ENCODE measurements at places on chromosomes 2 and 18.

DNA sequence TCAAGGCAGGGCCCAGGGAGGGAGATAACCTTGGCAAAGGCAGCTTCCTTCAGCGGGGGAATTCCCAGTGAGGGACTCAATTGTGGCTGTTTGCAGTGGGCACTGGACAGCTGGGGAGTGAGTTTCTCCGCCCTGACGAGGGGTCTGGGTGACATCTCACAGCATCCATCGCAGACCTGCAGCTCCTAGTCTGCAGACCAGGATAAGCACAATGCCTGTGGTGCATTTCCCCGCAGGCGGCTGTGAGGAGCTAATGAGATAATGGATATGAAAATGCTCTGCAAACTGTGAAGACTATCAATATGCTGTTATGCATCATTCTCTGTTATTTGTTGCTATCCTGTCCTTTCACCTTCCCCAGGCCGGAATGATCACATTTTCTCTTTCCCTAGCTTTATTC, 30.0 kb upstream of the CYP1B1 start:
- DNase-seq: no peak

- DNase-seq: no peak
Measured at GRCh38 chr2:49296107-49296867, 142.0 kb upstream of the FSHR start.

DNA sequence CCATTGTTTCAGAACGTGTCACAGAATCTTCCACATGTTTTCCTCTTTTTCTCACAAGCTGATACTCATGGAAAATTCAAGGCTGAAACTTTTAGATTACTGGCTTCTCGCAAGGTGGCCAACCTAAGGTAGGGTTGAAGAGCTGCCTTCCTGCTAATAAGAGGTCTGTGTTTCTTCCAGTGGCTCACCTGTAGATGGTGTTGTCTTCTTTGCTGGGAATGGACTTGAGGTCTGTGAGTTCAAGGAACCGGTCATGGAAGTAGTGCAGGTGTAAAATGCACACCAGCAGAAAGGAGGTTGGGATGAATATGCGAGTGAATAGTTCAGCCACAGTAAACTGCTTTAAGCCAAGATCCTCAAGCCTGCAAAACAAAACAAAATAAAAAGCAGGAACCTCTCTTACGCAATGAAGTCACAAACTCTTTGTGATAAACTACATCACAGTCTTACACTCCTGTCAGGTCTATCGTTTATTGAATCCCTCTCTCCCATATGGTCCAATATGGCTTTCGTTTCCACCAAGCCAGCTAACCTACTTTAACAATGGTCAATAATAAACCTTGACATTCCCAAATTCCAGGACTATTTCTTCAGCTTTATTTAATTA, 258.9 kb downstream of the NAPG start:
- no peak for DNase-seq

GRCh38 chr2:100640431-100641124, 77.8 kb downstream of the PDCL3 start:
- DNase-seq: no peak

GRCh38 chr2:39661826-39662225, 3.9 kb upstream of the TMEM178A start:
- no peak for DNase-seq

DNA sequence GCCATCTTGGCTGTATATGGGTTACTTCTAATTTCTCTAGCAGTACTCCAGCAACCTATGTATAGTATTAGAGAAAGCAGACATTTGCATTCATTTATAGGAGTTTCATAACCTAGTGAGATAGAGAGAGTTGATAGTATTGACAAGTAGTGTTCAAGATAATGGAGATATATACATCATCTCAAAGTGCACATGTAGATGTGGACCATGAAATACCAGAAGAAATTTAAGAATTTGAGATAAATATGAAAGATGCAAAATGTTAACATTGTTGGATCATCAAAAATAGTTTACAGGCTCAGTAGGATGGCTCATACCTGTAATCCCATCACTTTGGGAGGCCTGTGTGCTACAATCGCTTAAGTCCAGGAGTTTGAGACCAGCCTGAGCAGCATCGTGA, 243.0 kb downstream of the MBD5 start:
- no peak for DNase-seq

- no peak for DNase-seq
Measured at GRCh38 chr2:20205915-20206524, 18.9 kb downstream of the SDC1 start.

GRCh38 chr2:215505044-215505786, 69.3 kb upstream of the FN1 start:
- no peak for DNase-seq

- no peak for DNase-seq
Measured at GRCh38 chr2:133344849-133345248, 223.4 kb downstream of the NCKAP5 start.

DNA sequence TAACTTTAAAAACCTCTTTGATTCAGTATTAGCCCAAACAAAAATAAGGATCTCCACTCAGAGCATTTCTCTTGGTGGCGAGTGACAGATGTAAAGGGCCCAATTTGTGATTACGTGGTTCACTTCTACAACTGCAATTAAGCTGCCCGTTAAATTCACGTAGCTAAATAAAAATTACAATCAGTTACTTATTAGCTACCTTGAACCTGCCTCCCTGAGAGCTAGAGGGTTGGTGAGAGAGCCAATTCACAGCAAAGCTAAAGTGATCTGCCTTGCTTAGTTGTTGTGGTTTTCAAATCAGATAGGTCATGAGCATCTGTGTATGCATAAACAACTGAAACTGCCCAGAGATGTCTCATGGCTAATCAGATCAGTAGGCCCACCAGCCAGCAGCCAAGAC, 156.7 kb downstream of the RNF152 start:
- no peak for DNase-seq

- no peak for DNase-seq
Measured at GRCh38 chr2:219184121-219184520, 6.0 kb downstream of the RETREG2 start.

GRCh38 chr2:141380008-141380979, 750.5 kb downstream of the LRP1B start:
- no peak for DNase-seq

DNA sequence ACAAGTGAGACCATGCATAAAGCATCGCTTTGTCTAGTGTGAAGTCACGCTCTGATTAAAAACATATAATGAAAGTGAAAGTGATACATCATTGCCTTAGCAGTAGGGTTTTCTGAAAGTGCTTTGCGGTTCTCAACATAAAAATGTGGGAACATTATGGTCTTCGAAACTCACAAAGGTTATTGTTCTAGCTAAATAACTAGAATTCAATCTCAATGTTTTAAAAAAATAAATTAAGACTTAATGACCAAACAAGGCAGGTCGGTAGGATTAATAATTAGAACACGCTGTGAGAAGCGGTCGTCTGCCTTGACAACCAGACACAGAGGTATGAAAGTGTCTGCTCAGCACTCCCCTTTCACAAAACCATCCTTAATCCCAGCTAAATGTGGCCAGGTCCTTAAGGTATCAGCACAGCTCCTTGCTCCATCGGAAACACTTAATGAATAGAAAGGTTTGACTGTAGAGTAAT, 42.2 kb downstream of the KLHL14 start:
- DNase-seq: no peak

DNA sequence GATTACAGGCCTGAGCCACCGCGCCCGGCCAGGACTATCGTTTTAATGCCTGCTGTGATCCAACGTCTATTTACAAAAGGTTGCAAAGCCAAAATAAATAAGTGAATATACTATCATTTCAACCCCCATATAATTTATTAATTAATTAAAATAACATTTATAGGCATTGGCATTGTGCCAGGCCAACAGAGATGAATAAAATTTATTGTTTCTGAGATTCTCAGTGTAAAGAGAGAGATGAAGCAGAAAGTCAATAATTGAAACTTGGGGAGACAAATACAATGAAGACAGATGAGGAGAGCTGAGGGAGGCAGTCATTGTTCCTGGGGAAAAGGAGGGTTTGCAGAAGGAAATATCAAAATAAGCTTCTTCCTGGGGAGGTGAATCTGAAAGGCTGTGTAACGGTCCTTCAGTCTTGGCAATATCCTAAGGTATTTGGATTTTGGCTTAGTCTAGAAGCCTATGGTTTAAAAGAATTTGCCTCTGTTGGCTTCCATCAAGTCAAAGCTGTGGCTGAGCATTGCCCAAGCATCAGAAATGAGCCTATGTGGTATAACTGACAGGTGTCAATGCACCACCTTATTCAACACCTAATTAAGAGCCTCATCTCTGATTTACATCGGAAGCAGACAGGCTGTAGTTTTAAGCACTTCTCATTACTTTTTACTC, 31.5 kb downstream of the KCNE4 start:
- DNase-seq: no peak

GRCh38 chr2:239528883-239529282, 128.1 kb upstream of the HDAC4 start:
- DNase-seq: no peak

DNA sequence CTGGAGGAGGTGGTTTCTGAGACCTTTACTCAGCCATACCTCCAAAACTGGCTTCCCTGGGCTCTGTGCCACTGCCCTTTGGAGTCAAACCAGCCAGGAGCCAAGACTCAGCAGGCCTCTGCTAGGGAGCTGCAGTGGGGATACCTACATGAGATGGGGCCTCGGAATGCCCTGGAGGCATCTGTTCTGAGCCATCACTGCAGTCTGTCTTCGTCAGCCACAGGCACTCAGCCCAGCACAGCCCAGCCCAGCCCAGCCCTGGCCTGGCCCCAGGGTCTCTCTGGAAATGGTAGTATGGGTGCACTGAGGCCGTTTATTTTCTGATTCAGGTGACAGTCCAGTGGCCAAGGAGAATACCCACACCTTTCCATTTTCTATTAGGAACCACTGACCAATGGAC, 209.8 kb downstream of the CELF4 start:
- no peak for DNase-seq

- no peak for DNase-seq
Measured at GRCh38 chr2:134778372-134778771, 59.6 kb upstream of the TMEM163 start.

DNA sequence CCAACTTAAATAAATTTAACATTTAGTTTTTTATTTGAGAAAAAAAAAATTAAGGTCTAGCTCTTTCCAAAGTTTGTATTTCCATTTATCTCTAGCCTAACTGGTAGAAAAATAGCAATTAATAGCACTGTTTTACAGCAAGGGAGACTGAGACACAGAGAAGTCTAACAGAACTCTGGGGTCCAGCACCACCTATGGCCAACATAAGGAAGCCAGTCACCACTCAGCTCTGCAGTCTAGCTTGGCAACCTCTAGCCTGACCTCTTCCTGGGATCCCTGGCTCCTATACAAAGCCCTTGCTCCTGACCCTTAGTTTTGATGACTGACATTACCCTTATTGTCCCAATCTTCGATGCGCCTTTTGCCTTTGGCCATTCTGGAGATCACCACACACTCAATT, 114.1 kb upstream of the TLK1 start:
- DNase-seq: no peak

- DNase-seq: no peak
Measured at GRCh38 chr18:45166341-45166835, 448.9 kb upstream of the SLC14A2 start.

DNA sequence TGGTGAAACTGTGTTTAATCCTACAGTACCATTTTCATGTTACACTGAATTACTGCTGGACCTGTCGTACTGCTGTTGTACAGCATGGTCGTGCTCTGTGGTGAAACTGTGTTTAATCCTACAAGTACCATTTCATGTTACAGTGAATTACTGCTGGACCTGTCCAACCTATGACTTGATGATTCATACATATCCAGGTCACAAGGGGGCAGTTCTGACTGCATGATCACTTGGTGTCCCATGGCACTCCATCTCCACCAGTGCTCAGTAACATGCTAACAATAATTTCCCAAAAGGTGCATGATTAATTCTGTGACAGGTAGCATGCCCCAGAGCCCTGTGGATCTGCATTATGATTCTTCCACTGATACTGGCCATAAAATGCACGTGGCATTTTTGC, 101.6 kb downstream of the ADCYAP1 start:
- DNase-seq: no peak

- no peak for DNase-seq
Measured at GRCh38 chr18:24603151-24603550, 142.7 kb downstream of the HRH4 start.

GRCh38 chr2:118811514-118812115, 35.8 kb downstream of the EN1 start:
- DNase-seq: no peak

DNA sequence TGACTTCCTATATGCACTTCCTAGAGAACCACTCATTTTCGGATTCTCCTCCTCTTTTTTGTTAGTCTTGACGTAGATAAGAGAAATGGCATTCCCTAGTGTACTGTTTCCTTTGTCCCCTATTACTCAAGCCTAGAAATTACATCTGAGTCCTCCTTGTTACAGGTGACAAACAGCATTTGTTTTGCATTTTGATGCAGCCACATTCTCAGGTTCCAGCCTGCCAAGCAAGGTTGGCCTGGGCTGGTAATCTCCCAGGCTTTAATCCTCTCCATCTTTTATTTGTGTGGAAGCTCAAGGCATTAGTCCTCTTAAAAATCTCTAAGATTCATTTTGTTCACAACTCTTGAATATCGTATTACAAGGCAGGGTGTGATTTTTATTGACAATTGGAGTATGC, 318.0 kb upstream of the NRP2 start:
- DNase-seq: no peak

DNA sequence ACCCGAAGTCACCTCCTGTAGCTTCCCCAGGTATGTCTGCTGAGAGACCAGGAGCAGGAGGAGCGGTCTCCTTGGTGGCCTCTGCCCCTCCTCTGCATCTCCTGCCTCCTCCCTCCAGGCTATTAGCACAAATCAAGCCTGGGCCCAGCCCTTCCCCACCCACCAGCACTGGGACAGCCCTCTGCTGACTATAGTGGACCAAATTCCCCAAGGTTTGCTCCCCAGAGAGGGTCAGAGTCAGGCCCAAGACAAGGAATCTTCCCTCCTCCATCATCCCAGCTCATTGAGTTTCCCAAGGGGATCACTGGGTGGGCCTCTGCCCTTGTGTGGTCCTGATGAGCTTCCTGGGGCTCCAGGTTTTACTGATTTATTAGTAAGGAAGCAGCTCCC, 62.1 kb downstream of the EMILIN2 start:
- DNase-seq: no peak

GRCh38 chr2:68391869-68392268, 26.8 kb downstream of the PLEK start:
- no peak for DNase-seq

DNA sequence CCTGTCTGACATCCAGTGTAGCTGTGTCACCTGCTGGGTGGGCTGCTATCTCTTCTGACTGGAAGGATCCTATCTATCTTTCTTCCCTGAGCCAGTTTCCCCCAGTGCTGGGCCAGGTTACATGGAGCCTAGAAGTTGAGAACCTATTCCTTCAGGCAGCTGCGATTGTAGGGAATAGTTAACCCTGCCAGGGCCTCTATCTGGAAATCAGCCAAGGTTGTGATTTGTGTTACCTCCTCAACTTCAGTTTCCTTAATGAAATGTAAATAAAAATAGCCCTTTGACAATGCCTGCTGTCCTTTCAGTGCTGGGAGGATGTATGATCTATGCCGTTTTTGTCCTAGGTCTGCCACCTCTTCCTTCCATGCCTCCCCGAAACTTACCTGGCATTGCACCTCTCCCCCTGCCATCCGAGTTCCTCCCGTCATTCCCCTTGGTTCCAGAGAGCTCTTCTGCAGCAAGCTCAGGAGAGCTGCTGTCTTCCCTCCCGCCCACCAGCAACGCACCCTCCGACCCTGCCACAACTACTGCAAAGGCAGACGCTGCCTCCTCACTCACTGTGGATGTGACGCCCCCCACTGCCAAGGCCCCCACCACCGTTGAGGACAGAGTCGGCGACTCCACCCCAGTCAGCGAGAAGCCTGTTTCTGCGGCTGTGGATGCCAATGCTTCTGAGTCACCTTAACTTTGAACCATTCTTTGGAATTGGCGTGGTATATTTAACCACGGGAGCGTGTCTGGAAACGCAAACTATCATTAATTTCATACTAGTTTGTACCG, 36.6 kb downstream of the GORASP2 start:
- no peak for DNase-seq

- DNase-seq: no peak
Measured at GRCh38 chr2:234680688-234681619, 184.1 kb upstream of the ARL4C start.
